ENCODE measurements at places on chromosomes 3 and 15.

GRCh38 chr3:45806072-45806471 is 9.7 kb upstream of the SLC6A20 start:
- DNase-seq, result no peak

DNA sequence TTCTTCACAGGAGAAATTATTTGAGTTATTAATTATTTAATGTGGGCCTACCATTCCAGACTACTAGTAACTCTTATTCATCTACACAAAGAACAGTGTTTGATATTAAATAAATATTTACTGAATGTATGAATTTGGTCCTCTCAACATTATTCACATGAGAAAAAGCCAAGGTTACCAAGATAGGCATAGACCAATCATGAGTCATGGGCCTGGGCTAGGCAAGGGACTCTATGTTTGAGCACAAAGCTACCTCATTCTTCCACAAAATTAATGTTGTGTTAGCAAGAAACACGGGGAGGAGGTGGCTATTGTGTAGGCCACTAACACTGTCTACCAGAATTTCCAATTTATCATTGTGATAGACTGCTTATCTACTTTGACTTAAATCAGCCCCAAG is 115.7 kb downstream of the SERPINI1 start:
- DNase-seq, result no peak

GRCh38 chr3:184133840-184134745 is 1.1 kb upstream of the EIF2B5 start:
- peak; percentile 89 for DNase-seq

GRCh38 chr3:99108508-99108907 is 207.0 kb upstream of the DCBLD2 start:
- peak; percentile 23 for DNase-seq

GRCh38 chr3:47863391-47864128 is 60.6 kb downstream of the DHX30 start:
- DNase-seq, result no peak

- peak; percentile 63 for DNase-seq
Observed at GRCh38 chr3:87792534-87793336, 266.1 kb downstream of the CGGBP1 start.

DNA sequence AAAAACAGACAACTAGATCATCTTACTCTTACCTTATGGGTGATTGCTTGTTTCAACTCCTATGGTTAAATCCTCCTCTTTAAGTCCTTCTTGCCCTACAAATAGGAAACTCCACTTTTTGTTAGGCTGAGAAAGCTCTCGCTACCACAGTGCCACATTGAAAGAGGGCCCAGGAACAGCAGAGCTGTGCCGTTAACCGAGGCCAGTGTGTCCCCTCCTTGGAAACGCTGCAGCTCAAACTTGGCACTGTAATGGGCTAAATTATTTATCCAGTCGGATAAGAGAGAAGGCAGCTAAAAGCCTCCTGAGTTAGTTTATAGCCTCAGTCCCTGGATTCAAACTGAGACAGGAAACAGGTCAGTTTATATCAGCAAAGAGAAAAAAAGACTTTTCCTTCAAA is 46.1 kb downstream of the KBTBD12 start:
- DNase-seq, result no peak

GRCh38 chr3:4065085-4065484 is 238.1 kb upstream of the SETMAR start:
- DNase-seq, result no peak
